ENCODE measurements at places on chromosomes 13 and 19. TPM values are rescaled to one million over a fixed set of nuclear protein-coding genes. Genes with fewer than 3 reads are reported as not detected.
A peak's percentile ranks its signal among the peaks of the same experiment; 100 is the strongest.

DNA sequence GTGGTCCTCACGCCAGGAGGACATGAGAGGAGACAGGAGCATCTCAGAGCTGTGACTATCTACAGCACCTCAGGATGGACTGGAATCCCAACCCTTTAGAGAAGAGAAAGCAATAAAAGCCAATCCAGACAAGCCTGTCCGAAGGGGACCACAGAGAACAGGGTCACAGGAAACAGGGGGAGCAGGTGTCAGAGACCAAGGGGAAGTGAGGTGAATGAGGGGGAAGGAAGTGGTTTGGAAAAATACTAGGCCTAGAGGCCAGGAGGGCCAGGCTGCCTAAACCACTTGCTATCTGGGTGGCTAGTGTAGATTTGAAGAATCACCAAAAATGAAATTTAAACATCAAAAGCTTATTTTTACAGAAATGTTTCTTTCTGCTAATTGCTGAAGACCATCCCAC lies 16.2 kb downstream of the TMTC4 start:
- no peak for DNase-seq

DNA sequence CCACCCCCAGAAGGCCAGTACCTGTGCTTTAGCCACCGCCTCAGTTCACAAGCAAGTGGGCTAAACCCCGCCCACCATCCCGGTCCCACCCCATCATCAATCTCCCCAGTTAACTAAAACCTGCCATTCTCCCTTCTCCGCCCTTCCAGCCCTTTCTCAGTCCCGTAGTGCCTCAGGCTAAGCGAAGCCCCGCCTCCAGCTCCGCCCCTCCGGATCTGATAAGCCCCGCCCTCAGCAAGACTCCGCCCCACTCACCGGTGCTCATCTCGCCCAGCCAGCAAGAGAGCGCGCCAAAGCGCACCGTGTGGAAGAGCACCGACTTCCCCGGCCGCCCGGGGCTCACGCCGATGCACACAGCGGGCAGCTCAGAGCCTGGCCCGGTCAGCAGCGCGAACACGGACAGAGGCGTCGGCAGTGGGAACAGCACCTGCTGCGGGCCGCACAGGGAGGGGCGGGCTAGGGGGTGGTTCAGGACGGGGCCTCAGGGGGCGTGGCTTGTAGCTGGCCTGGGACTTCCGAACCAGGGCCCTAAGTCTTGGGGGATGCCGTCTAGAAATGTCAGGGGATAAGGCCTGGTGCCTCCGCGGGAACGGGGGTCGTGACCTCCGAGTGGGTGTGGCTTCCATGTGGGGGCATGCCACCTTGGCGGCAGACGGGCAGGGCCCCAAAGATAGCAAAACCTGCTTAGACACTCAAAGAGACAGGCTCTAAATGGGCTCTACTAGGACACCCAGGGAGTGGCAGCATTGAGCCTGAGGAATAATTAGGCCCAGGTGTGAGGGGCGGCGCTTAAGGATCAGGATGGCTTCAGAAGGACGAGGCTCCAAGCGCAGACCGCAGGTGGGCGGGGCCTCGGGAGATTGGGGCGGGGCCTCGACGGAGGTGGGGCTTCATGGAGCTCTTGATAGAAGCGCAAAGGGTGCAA lies 21.4 kb downstream of the MAP4K1 start:
- peak; percentile 41 for DNase-seq

GRCh38 chr13:66162470-66162869 lies 1067.7 kb downstream of the PCDH9 start:
- no peak for DNase-seq

The PTH2 gene
- polyA plus RNA-seq: not detected
